Spinal cord (tissue), 10 donors: ENCODE measurements at places on chromosomes 2 and 18. TPM values are rescaled to one million over a fixed set of nuclear protein-coding genes. Genes with fewer than 3 reads are reported as not detected.
A peak's percentile ranks its signal among the peaks of the same experiment; 100 is the strongest.

Gene SGO2
- 6.8 TPM for polyA plus RNA-seq

Gene LIPG
- polyA plus RNA-seq = 11.4 TPM

Gene B3GNT2
- 11.0 TPM for polyA plus RNA-seq

Gene CLEC4F
- not detected for polyA plus RNA-seq

Gene RNF138
- polyA plus RNA-seq = 34.9 TPM

GRCh38 chr2:207777124-207777523 lies 7.4 kb upstream of the FZD5 start:
- no peak for DNase-seq

DNA sequence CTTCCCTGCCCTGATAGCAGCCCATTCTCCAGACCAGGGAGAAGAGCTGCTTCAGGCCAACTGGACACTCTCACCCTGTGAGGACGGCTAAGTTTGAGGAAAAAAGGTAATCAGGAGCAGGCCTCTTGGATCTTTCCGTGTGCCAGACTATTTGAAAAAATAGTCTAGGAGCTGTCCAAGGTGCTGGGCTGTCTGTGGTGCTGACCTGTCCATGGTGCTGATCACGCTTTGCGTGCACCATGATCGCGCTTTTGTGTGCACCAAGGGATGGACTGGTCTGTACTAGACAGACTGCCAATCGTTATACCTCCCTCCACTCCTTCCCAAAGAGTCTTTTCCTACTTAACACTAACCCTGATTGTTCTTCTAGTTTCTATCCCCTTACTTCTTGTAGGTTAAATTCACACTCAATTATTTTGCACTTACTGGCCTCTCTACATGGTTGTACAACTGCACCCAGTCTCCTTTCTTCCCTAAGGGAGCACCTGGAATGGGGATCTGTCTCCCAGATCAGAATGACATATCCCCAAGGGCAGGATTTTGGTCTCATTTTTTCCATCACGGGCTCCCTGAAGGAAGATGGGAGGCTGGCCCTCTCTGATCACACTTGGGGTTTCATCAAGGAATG lies 295.4 kb downstream of the CELF4 start:
- DNase-seq = peak; percentile 44

GRCh38 chr18:4444306-4444705 lies 10.8 kb downstream of the DLGAP1 start:
- no peak for DNase-seq

GRCh38 chr2:164969909-164970690 lies 14.8 kb upstream of the SLC38A11 start:
- no peak for DNase-seq

- DNase-seq = no peak
Measured at GRCh38 chr2:186946896-186947467, 98.0 kb upstream of the ZSWIM2 start.

GRCh38 chr18:79523736-79524180 lies 128.0 kb downstream of the NFATC1 start:
- no peak for DNase-seq

GRCh38 chr18:713135-713490 lies 683 bp upstream of the ENOSF1 start:
- DNase-seq = no peak

- DNase-seq = no peak
Measured at GRCh38 chr2:136008205-136008865, 22.9 kb upstream of the DARS1 start.
